ENCODE measurements at places on chromosomes 12 and 14.
A peak's percentile ranks its signal among the peaks of the same experiment; 100 is the strongest.

GRCh38 chr12:843609-844008, 91.2 kb downstream of the WNK1 start:
- DNase-seq: no peak

- DNase-seq: no peak
Observed at GRCh38 chr12:87793131-87793530, 236.1 kb downstream of the C12orf50 start.

- DNase-seq: no peak
Observed at GRCh38 chr12:130434560-130434959, 96.9 kb downstream of the PIWIL1 start.

- peak; percentile 76 for DNase-seq
Observed at GRCh38 chr14:30223385-30223785, 295.7 kb upstream of the PRKD1 start.

DNA sequence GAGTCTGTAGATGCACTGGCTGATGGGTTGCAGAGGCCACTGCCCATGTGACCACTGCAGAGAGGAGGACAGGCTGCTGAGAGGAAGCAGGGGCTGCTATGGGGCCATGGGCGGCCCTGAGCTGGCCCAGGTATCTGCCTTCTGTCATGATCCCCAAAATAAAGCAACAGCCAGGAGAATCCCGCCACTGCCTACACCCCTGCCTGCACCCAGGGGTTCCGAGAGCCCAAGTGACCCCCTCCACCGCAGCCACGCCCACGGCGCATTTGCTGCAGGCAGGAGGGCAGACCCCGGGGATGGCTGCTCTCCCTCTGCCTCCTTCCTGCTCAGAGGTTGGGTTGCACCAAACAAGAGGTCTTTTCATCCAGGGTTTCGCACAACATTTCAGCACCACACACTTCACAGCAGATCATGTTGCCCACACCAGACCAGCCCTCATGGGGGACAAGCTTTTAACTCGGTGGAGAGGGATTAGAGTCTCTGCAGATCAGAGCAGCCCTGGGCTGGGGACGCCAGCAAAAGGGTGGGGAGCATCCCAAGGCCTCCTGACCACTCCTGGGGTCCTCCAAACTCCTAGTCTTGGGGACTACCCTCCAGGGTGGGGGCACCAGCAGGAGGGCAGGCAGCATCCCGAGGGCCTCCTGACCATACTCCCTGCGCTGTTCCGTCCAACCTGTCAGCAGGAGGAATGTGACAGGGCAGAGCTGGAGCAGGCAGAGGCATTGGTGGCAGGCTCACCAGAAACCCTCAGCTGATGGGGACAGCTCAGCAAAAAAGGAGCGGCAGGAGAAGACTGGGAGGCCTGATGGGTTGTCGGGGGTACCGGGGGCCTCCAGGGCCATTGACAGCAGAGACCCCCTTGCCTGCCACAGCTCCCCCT, 14.1 kb downstream of the CCDC85C start:
- no peak for DNase-seq

GRCh38 chr12:13981990-13982389, 588 bp upstream of the GRIN2B start:
- no peak for DNase-seq

GRCh38 chr12:110090266-110091135, 33.7 kb upstream of the IFT81 start:
- DNase-seq: no peak

- DNase-seq: peak; percentile 42
Observed at GRCh38 chr14:24298892-24299254, 707 bp downstream of the DHRS1 start.

DNA sequence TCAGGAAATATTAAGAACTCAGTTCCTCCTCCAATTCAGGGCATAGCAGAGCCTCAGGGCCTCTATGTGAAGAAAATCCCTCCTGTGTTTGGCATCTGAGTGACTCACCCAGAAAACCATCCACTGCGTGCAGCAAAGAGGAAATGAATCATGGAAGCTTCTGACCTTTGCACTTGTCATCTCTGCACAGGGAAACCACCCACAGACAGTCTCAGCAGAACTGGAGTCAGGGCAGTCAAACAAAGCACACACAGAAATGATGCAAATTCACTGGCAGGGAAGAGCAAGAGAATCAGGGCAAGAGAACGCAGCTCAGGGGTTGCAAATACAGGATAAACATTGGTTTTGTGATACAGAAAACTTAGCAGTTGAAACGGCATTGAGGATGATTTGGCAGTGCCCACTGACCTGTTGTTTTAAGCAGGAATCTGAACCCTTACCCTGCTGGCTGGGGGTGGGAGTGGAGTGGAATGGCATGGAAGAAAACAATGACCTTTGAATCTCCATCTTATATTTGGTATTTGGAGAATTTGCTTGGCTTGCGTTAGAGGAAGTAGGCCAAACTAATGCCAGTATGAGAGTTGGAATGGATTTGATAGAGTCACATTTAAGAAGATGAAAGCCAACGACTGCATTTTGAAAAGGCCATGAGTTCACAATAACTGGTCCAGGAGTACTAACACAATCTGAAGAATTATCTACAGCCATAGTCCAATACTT, 53.5 kb downstream of the PHLDA1 start:
- DNase-seq: peak; percentile 99

GRCh38 chr12:62361048-62361447, 100.8 kb downstream of the USP15 start:
- no peak for DNase-seq

DNA sequence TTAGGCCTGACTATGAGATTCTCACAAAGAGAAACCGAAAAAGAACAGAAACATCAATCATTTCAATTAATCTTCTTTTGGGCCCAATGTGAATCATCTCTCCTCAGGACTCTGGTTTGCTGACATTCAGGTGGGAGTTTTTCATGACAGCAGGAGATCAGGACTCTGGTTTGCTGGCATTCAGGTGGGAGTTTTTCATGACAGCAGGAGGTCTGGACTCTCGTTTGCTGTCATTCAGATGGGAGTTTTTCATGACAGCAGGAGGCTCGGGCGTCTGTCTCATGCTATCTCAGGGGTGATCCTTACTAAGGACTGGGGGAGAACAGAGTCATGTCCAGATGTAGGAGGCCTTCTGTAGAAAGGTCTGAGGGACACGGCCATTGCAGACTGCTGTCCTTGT, 40.1 kb upstream of the PARP11 start:
- no peak for DNase-seq

DNA sequence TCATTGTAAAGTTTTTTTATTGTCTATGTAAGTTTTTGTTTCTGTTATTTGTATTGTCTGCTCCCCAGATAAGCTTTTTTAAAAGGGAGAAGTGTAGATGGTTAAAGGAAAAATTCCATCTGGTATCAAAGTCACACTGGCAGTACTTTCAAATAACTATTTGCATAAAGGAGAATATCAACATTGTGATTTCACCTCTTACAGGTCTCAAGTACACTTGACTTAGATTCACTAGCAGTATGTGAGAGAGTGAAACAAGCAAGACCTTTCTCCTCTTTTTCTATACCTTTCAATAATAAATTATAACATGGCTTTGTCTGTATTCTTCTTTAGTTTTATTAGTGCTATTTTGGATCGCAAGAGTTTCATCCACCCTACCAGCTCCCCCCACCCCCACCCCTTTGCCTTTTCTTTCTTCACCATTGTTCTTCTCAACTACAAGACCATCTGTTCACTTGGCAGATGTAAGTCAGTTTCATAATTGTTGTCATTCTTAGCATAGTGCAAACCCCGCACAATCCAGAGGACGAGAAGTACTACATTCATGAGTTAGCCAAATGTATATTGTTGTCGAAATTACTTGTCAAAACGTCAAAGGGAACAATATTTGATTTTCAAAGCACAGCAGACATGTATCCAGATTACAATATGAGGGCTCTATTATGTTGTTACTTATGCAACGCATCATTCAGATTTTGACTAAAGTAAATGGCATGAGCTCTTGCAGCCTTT, 602.7 kb upstream of the FLRT2 start:
- DNase-seq: no peak

DNA sequence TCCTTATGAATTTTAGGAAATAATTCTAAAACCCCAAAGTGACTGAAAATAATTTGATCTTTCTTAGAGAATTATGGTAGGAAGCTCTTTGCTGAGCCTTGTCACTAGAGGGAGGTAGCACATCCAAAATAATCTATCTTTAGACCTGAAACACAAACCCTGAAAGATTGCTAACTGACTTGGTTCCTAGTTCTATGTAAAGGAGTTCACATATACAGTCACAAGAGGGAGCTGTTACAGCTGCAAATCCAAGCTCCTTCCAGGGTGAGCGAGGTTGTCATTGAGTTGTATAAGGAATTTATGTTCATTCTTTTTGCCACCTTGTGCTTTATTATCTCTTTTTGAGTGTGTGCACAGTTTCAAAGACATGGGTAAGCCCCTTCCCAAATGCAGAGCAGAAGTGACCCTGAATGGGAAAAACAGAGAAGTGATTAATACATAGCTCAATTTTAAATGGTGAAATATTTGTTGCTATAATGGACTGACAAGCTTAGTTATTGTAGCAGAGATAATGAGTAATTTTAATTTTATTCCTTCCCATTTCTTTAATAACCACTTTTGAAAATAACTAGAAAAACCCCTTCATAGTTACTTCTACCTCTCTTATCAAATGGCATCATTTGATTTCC, 387.9 kb downstream of the DAD1 start:
- DNase-seq: peak; percentile 12

- DNase-seq: no peak
Observed at GRCh38 chr14:103198131-103199105, 75.2 kb downstream of the TNFAIP2 start.

- no peak for DNase-seq
Observed at GRCh38 chr12:65658360-65658759, 165.9 kb upstream of the HMGA2 start.

GRCh38 chr12:80818878-80819277, 102.2 kb downstream of the MYF5 start:
- no peak for DNase-seq

DNA sequence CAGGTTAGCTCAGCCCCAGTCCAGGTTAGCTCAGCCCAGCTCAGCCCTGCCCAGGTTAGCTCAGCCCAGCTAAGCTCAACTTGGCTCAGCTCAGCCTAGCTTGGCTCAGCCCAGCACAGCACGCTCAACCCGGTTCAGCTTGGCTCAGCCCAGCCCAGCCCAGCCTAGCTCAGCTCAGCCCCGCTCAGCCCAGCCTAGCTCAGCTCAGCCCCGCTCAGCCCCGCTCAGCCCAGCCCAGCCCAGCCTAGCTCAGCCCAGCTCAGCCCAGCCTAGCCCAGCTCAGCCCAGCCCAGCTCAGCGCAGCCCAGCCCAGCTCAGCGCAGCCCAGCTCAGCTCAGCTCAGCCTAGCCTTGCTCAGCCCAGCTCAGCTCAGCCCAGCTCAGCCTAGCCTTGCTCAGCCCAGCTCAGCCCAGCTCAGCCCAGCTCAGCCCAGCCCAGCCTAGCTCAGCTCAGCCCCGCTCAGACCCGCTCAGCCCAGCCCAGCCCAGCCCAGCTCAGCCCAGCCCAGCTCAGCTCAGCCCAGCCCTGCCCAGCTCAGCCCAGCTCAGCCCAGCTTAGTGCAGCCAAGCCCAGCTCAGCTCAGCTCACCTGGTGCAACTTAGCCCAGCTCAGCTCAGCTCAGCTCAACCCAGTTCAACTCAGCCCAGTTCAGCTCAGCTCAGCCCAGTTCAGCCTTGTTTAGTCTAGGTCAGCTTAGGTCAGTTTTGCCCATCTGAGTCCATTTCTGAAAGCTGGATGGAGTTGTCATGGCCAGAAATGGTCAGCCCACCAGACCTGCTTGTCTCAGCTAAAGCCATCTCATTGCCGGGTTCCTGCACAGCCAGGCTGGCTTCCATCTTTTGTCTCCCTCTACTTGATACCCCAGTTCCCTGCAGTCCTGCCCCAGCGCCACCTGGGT, 333.6 kb downstream of the TMEM121 start:
- DNase-seq: peak; percentile 32

All from SJSA1 (cell line).